ENCODE measurements at places on chromosomes 4 and X.

DNA sequence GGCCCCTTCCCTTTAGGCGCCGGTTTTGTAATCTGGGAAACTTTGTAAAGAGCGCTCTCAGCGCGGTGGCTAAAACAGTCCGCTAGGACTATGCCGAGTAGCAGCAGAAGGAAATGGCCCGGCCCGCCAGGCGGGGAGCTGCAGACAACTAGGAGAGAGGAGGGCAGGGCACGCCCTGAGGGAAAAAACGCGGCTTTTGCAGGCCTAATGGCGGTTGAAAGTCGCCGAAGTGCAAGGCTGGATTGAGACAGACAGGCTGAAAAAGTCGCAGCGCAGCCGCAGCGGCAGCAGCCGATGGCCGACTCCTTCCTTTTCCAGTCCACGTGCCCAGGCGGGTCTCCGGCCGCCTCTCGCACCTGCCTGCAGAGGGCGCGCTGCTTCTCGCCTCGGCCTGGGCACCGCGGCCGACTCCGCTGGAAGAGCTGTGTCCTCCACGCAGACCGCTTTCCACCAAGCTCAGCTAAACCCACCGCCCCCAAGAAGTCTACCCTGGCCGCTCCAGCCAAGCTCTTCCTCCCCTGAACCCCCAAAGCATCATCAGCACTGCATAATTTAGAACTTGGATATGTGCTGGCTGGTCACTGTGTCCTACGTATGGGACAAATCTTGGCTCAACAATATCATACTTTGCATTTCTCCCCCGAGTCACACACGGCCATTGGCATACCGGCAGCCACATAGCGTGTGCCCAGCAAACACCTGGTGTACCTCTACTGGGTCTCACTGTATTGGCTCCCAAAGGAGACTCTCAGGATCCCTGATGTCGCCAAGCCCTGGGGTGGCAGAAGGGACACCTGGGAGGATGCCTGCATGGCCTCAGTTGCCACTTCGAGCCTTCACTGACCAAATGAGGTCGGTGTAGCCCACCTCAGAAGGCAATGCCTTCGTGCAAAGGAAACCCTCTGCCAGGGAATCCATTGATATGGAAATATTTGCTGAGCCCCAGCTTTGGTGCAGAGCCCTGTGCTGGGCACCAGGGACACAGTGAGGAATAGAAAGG is 14.5 kb downstream of the SLC25A5 start:
- DNase-seq, result peak; percentile 84

- DNase-seq, result peak; percentile 44
Measured at GRCh38 chr4:15794905-15795304, 16.8 kb downstream of the CD38 start.

GRCh38 chrX:152932598-152933175 is 34.8 kb downstream of the ZNF185 start:
- DNase-seq, result no peak

DNA sequence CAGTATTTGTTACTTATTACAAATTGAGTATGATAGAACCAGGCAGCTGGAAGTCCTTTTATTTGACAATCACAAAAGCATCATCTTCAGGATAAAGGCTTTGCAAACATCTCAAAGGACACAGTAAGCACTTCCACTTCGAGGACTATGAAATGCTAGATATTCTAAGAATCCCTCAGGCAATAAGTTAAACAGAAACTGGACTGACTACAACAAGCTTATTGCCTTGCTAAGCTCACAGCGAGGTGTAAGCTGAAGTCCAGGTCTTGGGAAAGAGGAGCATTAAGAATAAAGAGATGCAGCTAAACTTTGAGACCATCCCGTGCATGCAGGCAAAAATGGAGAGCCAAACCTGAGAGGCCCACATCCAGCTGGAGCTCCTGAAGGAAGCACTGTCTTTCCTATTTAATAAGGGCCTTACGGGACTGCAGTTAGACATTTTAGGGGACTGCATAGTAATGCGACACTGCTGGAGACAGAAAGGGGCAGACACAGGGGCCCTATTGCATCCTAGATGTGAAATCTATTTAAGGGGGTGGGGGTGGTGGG is 38.7 kb downstream of the DCHS2 start:
- DNase-seq, result no peak

DNA sequence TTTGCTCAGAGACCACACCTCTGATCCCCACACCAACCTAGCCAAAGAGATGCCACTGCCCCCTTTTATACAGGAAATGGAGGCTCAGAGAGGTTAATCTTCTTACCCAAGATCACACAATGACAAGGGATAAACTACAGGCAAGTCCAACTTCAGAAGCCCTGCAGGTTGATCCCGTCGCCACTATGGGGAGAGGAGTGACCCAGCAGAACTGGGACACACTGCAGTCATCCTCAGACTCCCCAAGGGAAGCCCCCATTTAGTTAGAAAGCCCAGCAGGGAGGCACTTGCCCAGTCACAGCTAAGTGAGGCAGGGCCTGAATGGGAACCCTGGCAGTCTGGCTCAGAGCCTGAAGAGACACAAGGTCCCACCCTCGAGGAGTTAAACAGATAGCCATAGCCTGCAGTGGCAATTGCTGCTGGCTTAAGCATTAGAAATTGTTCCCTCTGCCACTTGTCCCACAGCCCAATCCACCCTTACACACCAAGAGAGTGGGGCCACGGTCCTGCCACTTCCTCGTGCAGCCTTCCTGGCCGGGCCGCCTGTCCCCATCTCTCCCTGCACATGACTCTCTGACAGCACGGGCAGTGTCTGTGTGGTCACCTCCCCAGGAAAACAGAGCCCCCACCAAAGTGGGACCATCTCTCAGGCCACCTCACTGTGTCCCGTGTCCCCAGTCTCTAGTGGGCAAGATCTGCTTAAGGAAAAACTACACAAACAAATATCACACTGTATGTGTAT is 2.7 kb downstream of the JAKMIP1 start:
- no peak for DNase-seq

- DNase-seq, result no peak
Measured at GRCh38 chr4:15672101-15672500, 9.5 kb upstream of the FAM200B start.

GRCh38 chr4:153222707-153223426 is 18.6 kb downstream of the TRIM2 start:
- peak; percentile 55 for DNase-seq

DNA sequence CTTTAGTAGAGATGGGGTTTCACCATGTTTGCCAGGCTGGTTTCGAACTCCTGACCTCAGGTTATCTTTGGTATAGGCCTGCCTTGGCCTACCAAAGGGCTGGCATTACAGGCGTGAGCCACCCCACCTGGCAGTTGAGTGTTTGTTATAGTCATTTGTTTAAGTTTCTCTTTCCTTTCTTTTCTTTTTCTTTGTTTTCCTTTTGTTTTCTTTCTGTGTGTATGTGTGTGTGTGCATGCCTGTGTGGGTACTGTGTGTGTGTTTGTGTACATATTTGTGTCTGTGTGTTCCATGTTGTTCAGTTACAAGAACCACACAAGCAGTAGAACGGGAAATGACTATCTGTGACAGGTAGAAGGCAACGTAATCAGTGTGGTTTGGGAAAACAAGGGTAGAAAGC is 624.9 kb downstream of the FSTL5 start:
- DNase-seq, result no peak

- no peak for DNase-seq
Measured at GRCh38 chr4:100060765-100061416, 110.8 kb upstream of the H2AZ1 start.
